ENCODE measurements at places on chromosomes 5 and 9. TPM values are rescaled to one million over a fixed set of nuclear protein-coding genes. Genes with fewer than 3 reads are reported as not detected.
A peak's percentile ranks its signal among the peaks of the same experiment; 100 is the strongest.

DNA sequence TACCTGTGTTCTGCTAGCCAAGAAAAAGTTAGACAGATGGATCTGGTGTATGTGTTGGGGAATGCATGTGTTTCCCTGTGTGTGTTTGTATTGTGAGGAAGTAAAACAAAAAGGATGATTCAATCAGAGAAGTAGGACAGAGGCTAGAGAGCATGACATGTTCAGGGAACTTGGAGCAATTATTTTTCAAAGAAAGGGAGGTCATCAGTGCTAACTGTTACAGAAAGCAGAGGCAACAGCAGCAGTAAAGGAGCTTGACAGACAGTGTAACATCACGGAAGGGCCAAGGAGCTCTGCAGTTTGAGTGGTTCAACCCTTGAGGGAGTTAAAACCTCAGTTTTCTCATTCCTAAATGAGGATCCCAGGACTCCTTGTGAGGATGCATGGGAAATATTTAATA, 13.2 kb downstream of the SPINK1 start:
- no peak for DNase-seq

DNA sequence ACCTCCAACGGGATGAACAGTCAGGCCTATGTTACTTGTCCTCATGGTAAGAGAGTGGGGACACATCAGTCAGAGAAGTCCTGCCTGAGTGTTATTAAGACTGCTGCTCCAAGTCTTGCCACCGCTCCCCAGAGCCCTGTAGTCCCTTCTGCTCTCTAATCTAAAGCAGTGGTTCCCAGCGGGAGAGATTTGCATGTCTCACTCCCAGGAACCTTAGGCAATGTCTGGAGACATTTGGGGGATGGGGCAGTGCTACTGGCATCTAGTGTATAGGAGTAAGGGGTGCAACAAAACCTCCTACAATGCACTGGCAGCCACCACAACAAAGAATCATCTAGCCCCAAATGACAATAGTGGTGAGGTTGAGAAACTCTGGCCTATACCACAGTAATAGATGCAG, 2.6 kb upstream of the SVEP1 start:
- no peak for DNase-seq

DNA sequence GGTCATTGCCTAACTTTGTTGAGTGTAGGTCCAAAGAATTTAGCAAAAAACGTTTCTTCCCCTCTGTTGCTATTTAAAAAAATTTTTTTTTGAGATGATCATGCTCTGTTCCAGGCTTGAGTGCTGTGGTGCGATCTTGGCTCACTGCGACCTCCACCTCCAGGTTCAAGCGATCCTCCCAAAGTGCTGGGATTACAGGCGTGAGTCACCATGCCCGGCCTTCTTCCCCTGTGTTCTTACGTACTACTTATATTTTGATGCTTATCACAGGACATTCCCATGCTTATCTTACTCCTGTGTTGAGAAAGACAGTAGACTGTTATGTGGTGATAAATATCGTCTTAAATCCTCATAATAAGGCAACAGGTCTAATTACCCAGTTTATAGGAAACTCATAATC, 2.5 kb downstream of the ACER2 start:
- no peak for DNase-seq

DNA sequence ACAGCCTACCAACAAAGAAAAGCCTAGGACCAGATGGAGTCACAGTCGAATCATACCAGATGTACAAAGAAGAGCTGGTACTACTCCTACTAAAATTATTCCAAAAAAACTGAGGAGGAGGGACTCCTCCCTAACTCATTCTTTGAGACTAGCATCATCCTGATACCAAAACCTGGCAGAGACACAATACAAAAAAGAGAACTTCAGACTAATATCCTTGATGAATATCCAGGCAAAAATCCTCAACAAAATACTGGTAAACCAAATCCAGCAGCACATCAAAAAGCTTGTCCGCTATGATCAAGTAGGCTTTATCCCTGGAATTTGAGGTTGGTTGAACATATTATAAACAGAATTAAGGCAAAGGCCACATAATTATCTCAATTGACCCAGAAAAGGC, 900.4 kb upstream of the ARRDC3 start:
- DNase-seq, result no peak

- no peak for DNase-seq
Observed at GRCh38 chr5:168104350-168104749, 187.1 kb upstream of the WWC1 start.

DNA sequence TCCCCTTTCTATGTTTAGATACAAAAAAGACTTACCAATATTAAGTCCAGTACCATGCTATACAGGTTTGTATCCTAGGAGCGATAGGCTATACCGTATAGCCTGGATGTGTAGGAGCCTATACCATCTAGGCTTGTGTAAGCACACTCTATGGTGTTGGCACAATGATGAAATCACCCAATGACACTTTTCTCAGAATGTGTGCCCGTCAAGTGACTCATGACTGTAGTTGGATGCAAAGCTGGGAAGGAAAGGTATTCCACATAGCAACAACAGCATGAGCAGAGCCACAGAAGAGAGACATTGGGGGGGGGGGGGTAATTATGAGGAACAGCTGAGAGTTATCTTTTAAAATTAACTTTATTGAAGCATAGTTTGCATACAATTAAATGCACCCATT, 63.2 kb downstream of the TTLL11 start:
- no peak for DNase-seq

DNA sequence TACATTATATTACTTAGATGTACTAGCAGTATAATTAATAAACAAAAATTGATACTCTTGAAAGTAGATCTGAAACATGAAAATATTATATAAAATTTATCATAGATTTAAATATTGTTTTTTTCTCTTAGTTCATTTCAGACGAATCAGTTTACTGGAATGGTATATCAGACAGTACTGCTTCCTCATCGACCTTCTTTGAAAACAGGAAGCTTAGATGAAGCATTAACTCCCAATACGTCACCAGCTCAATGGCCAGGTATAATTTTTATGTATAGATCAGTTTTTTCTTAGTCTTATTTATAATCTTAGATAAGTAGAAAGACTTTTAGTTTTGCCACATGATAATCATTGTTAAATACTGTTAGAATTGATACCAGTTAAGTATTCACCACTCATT, 106.3 kb downstream of the DMXL1 start:
- no peak for DNase-seq

GRCh38 chr9:21607576-21607975, 125.5 kb upstream of the IFNE start:
- no peak for DNase-seq

- no peak for DNase-seq
Observed at GRCh38 chr5:74252044-74252443, 388.5 kb downstream of the ENC1 start.

DNA sequence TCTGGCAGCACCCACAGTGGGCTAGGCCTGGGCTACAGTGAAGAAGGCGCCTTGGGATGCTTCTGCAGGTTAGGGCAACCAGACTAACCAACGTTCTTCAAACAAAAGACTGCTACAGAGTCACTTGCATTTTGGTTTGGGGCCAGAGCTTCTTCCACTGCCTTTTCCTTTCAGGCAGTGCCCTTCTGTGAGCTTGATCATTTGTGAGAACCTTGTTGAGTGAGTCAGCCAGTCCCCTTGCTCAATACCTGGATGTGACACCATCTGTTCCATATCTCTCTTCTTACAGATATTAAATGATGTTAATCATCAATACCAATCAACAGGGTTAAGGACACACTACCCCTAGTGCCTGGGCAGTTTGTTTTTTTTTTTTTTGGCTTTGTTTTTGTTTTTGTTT, 46.5 kb upstream of the VDAC1 start:
- DNase-seq, result no peak

- DNase-seq, result no peak
Observed at GRCh38 chr5:2622866-2623265, 128.6 kb downstream of the IRX2 start.

GRCh38 chr9:35603506-35603985, 1.5 kb upstream of the TESK1 start:
- DNase-seq, result peak; percentile 79

NR5A1 gene
- not detected for total RNA-seq

CD72 gene
- total RNA-seq, result 7.1 TPM

FGF10 gene
- 6.3 TPM for total RNA-seq

PCDHGC5 gene
- total RNA-seq, result 1.4 TPM

HTR4 gene
- 0.22 TPM for total RNA-seq

MLANA gene
- total RNA-seq, result not detected

DNAJA1 gene
- 105 TPM for total RNA-seq

PAM gene
- 293 TPM for total RNA-seq

SIT1 gene
- total RNA-seq, result 3.1 TPM
